ENCODE measurements at places on chromosomes 4 and X.

DNA sequence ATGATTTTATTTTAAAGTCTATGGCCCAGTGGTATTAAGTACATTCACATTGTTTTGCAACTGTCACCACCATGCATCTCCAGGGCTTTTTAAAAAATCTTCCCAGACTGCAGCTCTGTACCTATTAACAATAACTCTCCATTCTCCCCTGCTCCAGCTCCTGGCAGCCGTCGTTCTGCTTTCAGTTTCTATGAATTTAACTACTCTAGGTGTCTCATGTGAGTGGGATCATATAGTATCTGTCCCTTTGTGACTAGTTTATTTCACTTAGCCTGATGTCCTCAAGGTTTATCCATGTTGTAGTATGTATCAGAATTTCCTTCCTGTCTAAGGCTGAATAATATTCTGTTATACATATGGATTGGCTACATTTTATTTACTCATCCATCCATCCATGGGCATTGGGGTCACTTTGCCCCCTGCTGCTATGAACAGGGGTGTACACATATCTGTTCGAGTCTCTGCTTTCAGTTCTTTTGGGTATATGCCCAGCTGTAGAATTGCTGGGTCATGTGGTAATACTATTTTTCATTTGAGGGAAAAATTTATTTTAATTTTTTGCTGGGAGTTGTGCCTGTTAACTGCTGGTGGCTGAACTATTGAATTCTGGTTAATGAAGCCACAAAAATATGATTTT, 131.3 kb downstream of the ARHGAP10 start:
- no peak for DNase-seq

DNA sequence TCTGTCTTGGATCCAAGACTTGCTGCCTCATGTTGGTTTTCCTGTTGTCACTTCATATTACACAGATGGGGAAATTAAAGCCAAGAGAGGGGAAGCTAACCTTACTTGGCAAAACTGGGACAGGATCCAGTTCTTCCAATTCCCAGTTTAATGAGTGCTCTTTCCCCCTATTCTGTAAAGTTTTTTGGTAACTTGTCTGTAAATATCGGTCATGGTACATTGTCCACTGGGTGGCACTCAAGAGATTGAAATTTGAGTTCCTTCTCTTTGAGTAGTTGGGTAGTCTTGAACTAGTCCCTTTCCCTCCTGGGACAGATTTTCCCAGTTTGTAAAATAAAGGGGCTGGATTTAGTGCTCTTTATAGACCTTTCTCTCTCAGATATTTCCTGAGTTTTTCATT, 12.4 kb upstream of the EOLA2 start:
- no peak for DNase-seq

- DNase-seq: no peak
These were observed 114.6 kb downstream of the UBE2K start for GRCh38 chr4:39812500-39812899.

- no peak for DNase-seq
These were observed 100.7 kb upstream of the FAM9C start for GRCh38 chrX:13144927-13145655.

DNA sequence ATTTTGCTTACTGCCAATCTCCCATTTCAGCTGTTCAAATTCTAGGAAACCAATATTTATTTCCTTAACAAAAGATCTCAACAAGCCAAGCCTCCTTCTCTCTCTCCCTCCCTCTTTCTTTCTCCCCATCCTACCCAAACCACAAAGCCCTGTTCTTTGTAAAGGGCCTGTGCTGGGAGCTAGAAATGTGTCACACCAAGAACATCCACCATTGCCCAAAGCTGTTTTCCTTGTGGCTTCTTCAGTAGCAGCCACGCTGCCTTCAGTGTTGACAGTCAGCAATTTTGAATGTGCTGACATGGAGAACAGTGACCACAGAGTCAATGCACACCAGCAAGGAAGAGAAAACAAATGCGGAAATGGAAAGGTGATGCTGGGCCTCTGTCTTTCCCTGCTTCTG, 203.0 kb downstream of the MAML3 start:
- DNase-seq: no peak

GRCh38 chr4:67721770-67722597, 21.0 kb upstream of the UBA6 start:
- DNase-seq: no peak

DNA sequence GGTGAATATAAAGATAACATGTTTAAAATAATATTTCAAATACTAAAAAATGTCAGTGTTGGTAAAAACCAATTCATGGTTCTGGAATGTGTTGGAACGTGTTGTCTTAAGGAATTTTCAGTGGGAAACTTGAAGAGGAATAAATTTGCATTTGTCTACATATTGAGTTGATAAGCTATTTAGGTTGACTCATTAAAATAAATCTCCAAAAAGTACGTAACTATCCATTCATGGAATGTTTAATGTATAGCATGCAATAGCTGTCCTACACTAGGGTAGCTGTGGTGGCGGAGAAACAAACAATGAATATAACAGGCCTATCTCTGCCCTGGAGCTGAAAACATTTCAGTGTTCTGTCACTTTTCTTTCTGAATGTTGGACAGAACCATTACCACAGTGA, 20.3 kb downstream of the SHISA3 start:
- DNase-seq: no peak

DNA sequence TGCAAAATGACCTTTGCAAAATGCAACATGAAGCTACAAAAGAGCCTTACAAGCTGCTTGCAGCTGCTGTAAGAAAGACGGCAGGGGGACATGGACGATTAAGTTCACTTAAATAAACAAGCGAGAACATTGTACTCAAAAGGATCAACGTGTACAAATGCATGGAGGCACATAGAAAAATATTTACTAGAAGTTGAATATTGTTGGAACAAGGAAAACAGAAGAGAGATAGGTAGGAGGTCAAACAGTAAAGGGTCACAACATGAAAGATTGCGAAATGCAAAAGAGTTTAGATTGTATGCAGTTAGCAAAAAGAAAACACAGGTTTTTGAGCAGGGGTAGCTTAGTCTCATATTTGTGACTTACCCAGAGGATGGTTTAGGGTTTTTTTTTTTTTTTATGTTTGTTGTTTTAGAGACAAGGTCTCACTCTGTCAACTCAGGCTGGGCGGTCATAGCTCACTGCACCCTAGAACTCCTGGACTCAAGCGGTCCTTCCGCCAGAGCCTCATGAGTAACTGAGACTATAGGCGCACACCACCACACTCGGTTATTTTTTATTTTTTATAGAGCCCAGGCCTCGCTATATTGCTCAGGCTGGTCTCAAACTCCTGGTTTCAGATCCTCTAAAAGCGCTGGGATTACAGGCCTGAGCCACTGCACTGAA, 1.4 kb upstream of the PHF8 start:
- no peak for DNase-seq

Measured in activated CD8-positive, alpha-beta memory T cell treated with anti-CD3 and anti-CD28 coated beads for 1 hour (primary cell).